ENCODE measurements at places on chromosomes 7 and 10.

GRCh38 chr7:132526111-132526740 is 50.0 kb downstream of the PLXNA4 start:
- no peak for DNase-seq

- no peak for DNase-seq
These were observed at the start of gene ORAI2 for GRCh38 chr7:102433219-102434038. ORAI2 (plus strand) TSS chr7:102433575; CDS start chr7:102438957, 5,382 bp downstream.

DNA sequence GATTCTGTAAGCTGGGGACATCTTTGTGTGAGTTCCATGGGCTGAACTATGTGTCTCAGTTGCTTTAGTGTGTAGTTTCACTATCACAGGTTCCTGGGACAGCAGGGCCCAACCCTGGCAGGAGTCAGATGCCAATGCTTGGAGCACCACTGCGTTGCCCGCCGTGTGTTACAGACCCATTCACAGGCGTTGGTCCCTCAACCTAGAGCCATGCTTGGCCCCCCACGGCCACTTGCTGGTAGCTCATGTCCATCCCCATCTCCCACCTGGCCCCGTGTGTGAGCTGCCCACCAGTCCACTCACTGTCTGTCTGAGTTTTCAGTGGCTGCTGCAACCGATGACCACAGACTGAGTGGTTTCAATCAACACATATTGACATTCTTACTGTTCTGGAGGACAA is 546.9 kb downstream of the TCERG1L start:
- DNase-seq = no peak

DNA sequence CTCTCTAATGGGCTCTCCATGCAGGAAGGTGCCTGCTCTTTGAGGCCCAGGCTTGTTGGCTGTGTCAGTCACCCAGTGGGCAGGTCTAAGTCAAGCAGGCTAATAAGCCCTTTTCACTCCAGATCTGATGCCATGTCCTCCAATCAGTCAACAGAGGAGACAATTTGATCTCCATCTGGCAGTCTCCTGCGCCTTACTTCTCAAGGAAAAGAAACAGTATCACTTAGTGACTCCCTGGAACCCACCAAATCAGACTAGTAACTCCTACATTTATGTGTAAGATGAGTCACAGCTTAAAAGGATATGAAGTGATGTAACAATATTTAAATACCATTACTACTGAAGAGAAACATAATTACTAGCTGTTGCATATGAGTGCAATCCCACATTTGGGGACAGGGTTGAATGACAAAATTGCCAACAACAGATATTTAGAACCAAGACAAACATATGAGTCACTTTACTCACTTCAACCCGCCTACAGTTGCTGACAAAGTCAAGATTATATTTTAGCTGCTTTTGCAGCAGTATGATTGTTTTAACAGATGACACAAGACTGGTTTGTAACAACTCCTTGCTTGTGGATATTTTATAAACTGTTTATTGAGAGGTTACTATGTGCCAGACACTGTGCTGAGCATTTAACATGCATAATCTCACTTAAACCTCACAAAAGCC is 72.1 kb downstream of the USP6NL start:
- DNase-seq = no peak

- DNase-seq = no peak
These were observed 11.1 kb downstream of the PKD1L1 start for GRCh38 chr7:47937065-47937687.

GRCh38 chr7:150738591-150739001 is 1.4 kb downstream of the GIMAP5 start:
- no peak for DNase-seq

GRCh38 chr7:132077971-132078685 is 498.1 kb downstream of the PLXNA4 start:
- no peak for DNase-seq

- no peak for DNase-seq
These were observed 79.3 kb upstream of the SLC25A13 start for GRCh38 chr7:96401200-96401599.

DNA sequence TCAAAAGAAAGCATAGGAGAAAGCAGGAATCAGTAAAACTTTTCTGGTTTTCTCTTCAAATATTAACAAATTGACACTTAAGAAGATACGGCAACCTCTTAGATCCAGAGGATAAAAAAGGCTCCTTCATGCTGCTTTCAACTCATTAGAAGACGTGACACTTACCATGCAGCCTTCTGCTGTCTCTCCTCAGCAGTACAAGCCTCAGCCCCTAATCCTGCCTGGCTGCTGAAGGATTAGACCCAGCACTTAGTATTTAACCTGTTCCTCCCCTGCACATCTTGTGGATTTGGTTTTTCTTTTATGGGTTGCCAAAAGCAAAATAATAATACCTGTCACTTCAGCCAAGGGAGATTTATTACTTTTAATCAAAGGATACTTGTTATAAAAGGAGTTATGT is 108.4 kb downstream of the LYZL1 start:
- DNase-seq = no peak

DNA sequence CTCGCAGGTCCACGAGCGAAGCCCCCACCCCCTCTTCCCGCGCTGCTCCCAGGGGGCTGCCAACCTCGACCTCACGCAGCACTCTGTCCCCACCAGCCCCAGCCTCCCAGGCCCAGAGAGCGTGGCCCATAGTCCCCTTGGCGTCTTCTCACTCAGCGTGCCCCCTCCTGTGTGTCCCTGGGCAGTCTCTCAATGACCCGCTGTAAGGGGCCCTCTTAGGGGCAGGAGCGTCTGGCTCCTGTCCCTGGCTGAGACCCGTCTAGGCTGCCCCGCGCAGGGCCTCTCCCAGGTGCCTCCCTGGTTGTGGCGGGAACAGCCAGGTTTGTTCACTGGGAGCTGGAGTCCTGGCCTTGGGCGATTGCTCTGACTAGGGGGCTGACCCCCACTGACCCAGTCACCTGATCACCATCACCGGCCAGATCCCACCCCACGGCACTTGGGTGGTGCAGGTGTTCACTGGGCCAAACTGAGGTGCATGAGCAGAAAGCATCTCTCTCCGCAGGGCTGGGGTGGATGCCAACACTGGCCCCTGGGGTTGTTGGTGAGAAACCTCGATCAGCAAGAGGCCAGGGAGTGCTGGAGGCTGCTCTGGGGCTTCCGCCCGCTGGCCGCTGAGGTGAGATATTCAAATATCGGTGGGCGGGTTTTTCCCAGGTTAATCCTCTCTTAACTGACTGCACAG is 12.6 kb upstream of the WDFY4 start:
- no peak for DNase-seq

DNA sequence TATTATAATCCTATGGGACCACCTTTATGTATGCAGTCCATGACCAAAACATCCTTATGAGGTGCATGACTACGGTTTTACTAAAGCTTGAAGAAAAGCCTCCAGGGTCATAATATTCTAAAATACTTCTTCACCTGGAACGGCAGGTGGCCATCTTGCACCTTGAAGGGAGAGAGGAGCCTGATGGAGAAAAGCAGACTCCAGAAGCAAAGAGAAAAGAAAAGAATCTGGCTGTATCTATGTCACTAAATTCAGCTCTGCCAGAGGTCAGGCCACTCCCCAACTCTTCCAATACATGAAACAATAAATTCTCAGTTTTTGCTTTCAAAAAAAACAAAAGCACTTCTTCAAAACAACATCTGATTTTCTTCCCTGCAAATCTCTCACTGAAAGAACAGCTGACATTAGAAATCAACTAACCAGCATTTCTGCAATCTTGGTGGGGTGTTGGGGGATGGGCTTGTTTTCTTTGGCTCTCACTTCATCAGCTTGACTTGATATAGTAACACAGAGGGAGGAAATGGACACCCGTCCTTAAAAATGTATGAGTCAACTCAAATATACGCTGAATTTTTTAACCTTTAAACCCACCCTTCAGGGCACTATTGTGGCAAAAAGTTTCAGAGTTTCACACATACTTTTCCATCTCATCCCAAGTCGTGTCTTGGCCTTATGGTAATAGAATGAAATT is 21.7 kb downstream of the HIBADH start:
- peak; percentile 87 for DNase-seq

- DNase-seq = no peak
These were observed 767.5 kb downstream of the GRID1 start for GRCh38 chr10:85599081-85599480.

DNA sequence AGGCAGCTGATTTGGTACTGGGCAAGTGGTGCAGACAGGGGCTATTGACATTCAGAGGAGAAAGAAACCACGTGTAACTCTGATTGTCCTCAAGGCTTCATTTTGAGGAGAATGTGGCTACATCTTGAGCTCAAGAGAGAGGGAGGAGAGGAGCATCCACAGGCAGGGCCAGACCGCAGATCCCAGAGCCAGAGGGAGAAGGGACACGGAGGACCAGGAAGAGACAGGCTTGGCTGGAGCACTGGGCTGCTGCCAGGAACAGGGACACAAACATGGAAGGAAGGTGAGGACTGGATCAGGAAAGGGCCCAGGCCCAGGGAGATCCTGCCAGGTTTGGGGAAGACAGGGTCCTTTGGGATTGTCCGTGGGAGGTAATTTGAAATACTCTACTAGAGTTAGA is 158.3 kb downstream of the GPAM start:
- no peak for DNase-seq

DNA sequence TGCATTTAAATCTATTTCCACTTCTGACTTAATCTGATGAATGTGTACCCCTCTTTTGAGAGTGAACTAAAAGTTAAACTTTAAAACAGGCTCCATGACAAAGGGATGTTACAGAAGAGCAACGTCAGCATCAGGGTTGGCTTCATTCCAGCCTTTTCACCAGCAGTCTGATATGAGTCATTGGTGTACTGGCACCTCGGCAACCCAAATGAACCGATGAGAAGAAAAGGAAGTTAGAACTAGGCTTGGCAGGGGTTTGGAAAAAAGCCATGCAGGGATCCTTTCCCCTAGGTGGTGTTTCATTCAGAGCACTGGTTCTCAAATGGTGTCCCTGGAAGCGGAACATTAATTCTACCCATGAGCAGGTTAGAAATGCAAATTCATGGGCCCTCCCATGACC is 53.6 kb downstream of the SEC61G start:
- peak; percentile 81 for DNase-seq

DNA sequence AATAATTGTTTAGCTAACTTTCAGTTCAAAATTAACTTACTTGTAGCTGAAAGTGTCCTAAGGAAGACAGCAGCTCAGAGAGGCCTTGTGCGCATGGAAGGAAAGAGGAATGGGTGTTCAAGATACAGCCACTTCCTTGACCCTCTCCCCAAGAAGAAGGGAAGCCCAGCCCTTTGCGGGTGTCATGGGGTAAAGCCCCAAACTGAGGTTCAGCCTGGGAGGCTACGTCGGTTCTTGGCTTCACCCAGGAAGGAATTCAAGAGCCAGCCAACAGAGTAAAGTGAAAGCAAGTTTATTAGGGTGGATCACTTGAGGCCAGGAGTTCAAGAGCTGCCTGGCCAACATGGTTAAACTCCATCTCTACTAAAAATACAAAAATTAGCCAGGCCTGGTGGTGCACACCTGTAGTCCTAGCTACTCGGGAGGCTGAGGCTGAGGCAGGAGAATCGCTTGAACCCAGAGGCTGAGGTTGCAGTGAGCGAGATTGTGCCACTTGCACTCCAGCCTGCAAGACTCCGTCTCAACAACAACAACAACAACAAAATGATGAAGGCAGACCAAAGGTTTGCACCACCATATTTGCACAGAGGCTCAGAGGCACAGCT is 15.9 kb downstream of the GPRIN2 start:
- no peak for DNase-seq

DNA sequence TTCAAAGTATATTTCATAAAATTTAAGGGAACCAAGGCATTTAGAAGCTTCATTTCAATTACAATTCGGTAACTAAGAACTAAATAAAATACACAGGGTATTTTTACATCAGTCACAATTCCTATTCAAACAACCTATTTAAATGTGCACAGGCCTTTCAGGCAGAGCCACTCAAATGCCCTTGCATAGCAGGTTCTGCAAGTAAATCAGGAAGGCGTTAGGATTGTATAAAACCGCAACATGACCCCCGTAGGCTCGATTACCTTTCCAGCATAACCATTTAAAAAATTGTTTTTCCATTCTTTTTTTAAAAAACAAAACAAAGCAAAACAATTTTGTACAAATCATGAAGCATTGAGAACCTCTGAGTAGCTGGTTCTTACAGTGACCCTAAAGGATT is 289.9 kb upstream of the SP8 start:
- DNase-seq = peak; percentile 67

DNA sequence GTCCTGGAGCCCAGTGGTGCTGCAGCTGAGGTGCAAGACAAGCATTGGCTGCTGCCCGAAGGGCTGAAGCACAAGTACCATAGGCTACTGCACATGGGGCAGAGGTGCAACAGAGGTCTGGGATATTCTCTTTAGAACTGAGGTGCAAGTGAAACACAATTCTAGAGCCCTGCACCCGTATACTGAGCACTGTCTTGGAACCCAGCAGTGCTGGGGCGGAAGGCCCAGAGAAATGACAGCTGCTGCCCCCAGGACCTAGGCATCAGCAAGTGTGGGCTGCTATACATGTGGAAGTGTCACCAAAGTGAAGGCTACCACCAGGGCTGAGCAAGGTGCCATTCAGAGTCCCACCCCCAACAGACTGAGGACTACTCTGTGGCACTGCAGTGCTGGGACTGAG is 393.6 kb upstream of the STEAP1 start:
- no peak for DNase-seq

DNA sequence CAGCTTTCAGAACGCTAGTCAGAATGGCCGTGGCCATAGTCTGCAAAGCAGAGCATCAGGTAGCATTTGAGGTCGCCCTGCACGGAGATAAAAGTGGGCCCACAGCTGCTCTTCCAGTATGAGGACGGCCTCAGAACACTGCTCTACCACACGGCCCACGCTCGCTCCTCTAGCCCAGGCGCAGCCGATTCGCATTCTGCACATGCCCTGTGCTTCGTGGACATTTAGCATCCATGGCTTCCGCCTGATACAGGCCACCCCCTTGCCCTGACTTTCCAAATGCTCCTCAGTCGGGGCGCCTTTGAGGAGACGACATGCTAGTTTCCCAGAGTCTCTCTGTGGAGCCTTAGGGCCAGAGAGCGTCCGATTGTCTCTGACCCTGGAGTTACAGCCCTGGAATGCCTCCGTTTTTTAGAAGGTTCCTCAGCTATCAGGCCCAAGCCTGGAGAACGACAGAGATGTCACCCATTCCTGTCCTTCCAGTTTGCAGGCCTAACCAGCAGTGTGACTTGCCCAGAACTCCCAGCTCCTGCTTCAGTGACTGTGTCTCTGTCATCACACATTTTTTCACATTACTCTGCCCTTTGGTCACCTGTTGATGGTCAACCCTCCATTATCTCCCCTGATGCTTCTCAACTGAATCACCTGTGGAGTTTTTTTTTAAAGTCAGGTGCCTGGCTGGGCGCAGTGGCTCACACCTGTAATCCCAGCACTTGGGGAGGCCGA is 14.3 kb downstream of the STRA8 start:
- DNase-seq = no peak
